ENCODE measurements at places on chromosomes 3 and 15.

- DNase-seq = no peak
Observed at GRCh38 chr3:170714122-170714521, 128.2 kb upstream of the SLC7A14 start.

DNA sequence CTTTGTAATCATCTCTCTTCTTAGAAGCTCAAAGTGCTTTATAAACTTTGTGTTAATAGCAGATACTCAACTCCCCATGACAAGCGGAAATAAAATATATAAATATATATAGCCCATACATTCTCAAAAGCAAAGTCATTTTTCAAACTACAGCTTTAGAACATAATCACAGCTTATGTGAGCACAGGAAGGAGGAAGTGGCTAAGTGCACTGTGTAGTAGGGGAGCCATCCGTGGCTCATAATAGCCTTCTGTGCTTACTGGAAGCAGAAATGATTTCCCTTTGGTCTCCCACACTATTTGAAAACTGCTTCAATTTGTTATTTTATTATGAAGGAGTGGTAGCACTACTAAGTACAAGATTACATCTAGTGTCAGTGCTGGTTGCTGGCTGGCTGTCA, 151.4 kb upstream of the ARL6 start:
- no peak for DNase-seq

DNA sequence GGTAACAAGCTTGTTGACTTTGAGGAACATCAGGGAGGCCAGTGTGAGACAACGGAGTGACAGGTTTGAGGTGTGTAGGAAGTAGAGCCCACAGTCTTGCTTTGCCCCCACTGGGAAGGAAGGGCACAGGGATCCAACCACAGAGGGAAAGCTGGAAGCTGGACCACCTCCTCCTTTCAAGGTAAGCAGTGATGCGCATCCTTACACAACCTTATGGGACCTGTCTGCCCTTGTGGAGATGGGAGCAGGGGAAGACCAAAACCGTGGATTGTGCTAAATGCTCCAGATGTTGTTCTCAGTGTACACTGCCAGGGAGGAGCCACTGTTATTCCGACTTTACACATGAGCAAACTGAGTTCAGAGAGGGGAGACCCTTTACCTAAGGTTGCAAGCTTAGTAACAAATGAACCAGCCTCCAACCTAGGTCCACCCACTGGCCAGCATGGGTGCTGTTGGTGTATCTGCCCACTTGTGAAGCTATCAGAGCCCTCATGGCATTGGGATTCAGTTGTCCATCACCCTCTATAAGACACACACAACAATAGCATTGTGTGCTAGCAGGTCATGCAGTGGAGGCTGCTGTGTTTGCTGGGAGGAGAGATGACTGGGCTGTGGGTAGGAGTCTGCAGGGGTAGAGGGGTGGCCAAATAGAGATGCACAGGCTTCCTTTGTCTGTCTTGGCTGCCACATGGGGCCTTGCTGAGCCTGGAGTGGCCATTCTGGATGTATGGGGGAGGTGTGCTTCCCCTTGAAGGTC, 586 bp upstream of the LSMEM2 start:
- no peak for DNase-seq

- DNase-seq = no peak
Observed at GRCh38 chr3:160001850-160002623, 13.4 kb downstream of the IL12A start.

DNA sequence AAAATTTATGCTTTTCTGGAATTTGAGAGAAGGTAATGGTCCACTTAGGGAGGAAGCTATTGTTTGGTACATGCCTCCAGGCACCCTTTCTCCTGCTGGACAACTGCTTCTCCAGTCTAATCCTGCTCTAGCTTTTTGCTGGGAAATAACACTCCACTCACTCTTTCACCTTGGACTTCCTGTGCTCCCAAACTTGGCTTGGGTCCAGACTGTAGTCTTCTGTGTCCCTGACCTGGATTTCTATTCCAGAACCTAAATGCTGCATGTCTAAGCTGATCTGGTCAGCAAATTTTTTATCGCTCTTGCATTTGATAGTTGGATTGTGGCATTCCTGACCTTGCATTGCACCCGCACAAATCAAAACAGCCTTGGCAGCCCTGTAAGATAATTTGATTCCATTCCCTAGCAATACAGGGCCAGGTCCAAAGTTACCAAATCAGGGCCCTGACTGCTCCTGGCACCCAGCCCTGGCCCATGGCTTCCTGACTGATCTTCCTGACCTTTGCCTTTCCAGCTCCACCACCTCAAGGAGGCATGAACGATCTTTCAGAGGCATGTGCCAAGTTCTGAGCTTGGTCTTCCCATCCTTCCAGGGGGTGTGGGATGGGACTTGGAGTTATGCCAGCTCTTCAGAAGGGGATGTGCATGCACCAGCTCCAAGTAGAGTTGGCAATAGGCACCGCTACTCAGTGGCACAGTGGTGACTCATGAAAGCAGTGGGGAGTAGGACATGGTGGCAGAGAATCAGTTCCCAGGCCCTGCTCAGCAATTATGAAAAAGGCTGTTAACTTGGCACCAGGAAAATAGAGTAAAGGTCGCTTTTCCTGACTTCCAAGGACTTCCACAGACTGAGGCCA, 43.9 kb upstream of the GOLGA8J start:
- no peak for DNase-seq

DNA sequence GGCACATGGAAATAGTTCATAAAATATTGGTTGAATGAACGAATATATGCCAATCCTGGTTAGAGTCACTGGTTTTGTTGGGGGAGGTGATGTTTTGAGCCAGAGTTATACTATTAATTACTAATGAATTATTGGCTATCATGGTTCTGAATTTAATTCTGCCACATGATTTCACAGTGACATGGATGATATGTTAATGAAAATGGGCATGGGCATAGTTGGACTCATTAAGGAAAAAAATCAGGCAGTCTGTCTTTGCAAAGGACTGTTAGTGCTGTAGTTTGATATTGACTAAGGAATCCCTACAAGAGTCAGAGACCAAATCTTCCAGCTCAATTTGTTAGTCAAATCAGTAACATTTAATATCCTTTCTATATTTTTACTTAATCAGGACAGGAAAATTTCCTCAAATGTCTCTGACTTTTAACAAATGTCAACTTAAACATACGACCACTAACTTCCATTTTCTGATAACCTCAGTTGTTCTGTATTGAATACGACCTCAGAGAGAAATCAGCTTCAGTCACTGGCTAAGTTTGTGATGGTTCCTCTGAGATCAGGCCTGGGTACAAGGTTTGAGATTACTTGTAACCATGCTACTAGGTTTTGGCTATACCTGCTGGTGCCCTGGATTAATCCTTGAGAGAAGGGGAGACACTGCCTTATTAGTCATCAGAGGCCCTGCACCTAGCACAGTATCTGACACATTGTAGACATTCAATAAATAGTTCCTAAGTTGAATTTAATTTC, 13.3 kb downstream of the NFKBIZ start:
- DNase-seq = no peak

- DNase-seq = no peak
Observed at GRCh38 chr15:98861188-98861587, 146.4 kb downstream of the PGPEP1L start.

GRCh38 chr15:29914511-29914926, 92.3 kb upstream of the TJP1 start:
- no peak for DNase-seq
